Activated effector memory CD4-positive, alpha-beta T cell treated with Interleukin-2 at 50 U/mL for 16 hours (primary cell): ENCODE measurements at places on chromosomes 7 and 10.

GRCh38 chr7:118755067-118755625 is 530.6 kb downstream of the ANKRD7 start:
- no peak for DNase-seq

- no peak for DNase-seq
Observed at GRCh38 chr7:78218051-78218450, 419.5 kb downstream of the PHTF2 start.

DNA sequence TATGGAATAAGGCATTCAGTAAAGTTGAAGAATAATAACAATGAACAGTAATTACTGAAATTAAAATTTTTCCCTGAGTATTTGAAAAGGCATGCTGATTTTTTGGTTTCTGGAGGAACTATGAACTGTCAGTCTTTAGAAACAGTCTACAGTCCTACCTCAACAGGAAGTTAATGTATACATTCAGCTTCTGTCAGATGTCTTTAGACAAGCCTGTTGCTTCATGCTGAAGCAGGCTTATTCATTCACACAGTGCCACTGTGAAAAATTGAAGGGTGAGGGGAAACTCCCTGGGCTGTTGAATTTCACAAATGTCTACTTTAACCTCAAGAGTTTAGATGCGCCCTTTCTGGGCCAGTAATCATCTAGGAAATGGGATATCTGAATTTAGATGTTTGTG is 3.5 kb downstream of the NRF1 start:
- DNase-seq = no peak

- DNase-seq = no peak
Observed at GRCh38 chr7:76272851-76273497, 29.5 kb upstream of the HSPB1 start.

DNA sequence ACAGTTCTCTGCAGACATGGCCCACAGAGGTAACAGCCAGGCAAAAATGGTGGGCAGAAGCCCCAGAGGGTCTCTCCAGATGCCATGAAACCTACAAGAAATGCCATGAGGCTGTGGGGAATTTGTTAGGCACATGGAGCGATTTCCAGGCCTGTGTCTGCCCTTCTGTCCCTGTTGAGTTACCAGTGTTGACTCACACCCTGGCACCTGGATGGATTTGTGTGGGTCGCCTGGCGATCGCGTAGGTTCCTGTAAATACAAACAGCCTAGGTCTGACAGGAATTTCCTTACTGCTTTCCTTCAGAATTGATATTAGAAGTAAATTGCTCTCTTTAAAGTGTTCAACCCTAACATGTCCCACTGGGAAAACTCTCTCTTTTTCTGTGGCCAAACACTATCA is 164.9 kb upstream of the EEPD1 start:
- no peak for DNase-seq
